Nephron progenitor cell (in vitro differentiated cells): ENCODE measurements at places on chromosomes 1 and 21.
A peak's percentile ranks its signal among the peaks of the same experiment; 100 is the strongest.

- no peak for DNase-seq
These were observed 577.3 kb upstream of the ZP4 start for GRCh38 chr1:238468068-238468467.

DNA sequence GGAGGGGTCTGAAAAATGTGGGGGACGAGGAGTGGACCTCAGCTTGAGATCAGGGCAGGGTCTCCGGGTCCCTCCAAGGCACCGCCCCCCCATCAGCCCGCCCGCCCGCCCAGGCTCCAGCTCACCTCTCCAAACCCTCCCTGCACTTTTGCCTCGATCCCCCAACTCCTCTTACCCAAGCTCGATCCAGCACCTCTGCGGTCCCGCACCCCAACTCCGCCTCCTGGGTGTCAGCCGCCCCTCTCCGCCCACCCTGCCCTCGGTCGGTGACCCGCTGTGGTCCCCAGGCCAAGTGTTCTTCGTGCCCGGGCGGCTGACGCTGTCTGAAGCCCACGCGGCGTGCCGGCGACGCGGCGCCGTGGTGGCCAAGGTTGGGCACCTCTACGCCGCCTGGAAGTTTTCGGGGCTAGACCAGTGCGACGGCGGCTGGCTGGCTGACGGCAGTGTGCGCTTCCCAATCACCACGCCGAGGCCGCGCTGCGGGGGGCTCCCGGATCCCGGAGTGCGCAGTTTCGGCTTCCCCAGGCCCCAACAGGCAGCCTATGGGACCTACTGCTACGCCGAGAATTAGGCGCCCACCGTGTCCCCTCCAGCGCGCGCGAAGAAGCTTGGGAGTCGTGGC, 5.7 kb downstream of the HAPLN2 start:
- peak; percentile 43 for DNase-seq

GRCh38 chr1:1781526-1781903, 3.2 kb upstream of the NADK start:
- no peak for DNase-seq

DNA sequence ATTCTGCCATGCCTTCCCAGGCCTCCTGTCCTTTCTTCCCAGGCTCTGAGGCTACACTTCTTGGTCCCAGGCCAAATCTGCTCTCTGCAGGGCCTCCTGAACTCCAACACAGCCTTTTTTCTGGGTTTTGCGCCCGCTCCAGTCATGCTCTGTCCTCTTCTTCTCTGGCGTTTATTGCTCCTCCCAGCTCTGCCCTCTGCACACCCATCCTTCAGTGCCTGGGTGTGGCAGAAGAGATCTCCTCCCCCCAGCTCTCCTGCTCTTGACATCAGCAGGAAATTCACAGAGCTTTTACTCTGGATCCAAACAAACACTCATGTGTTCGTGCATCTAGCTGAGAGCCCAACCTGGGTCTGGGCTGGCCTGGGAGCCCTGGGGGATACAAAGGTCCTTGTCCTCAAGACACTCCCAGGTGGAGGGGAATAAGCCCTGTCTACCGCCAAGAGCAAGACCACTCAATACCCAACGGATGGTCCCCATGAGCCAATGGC, 22.9 kb upstream of the EPS8L3 start:
- no peak for DNase-seq

GRCh38 chr1:23559985-23560741, 862 bp upstream of the ID3 start:
- DNase-seq, result no peak

- no peak for DNase-seq
These were observed 138.3 kb downstream of the NTMT2 start for GRCh38 chr1:170284016-170284415.

GRCh38 chr1:173529106-173529505, 52.0 kb downstream of the PRDX6 start:
- DNase-seq, result no peak
